ENCODE measurements at places on chromosomes 16 and 17. TPM values are rescaled to one million over a fixed set of nuclear protein-coding genes. Genes with fewer than 3 reads are reported as not detected.
A peak's percentile ranks its signal among the peaks of the same experiment; 100 is the strongest.

GRCh38 chr16:3401719-3402397, 843 bp downstream of the ZNF174 start:
- peak; percentile 10 for DNase-seq

GRCh38 chr17:44501866-44502375, 1.3 kb downstream of the GPATCH8 start:
- DNase-seq: no peak

GRCh38 chr16:4321286-4322120, 5.6 kb downstream of the GLIS2 start:
- DNase-seq: no peak

GRCh38 chr17:57999496-58000017, 7.5 kb downstream of the SRSF1 start:
- DNase-seq: peak; percentile 68

The CACNG4 gene
- 34.8 TPM for total RNA-seq

DNA sequence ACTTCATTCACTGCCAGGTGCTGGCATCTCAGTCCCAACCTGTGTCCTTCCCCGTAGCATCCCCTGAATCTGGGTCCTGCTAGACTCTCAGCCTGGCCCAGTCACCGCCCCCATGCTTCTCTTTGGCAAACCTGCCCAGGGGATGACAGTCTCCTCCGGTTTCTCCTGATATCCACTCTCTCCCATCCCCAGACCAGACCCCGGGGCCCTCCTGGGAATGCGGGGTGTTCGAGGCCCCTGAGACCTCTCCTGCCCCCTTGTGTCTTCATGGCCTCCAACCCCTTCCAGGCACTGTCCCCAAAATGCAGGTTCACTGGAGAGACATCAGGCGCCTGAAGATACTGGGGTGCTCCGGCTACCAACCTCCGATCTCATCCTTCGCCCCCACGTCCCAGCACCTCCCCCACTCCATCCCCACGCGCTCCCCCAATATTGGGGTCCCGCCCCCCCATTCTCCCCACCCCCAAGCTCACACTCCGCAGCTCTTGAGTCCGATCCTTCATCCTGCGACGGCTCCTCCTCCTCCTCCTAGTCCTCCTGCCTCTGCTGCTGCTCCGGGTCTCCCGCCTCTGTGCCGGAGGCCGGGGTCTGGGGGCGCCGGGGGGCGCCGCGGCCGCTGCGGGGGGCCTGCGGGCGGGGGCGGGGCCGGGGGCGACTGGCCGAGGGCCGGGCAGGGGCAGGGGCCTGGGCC, 399 bp downstream of the STX1B start:
- no peak for DNase-seq

GRCh38 chr17:15432807-15433611, 34.4 kb downstream of the CDRT4 start:
- peak; percentile 71 for DNase-seq

DNA sequence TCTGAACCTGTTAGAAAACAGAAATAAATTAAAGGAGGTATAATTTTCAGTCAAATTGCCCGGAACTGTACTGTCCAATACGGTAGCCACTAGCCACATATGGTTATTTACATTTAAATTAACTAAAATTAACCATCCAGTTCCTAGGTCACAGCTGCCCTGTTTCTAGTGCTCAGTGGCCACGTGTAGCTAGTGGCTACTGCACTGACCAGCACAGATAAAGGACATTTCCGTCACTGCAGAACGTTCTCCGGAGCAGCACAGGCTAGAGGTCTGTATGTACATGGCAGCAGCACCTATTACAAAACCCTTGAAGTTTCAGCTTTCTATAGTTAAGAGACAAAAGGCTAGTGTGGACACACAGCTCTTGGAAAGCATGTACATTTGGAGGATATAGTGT, 33.7 kb downstream of the CPSF4L start:
- no peak for DNase-seq

- peak; percentile 75 for DNase-seq
These were observed 26.7 kb downstream of the SRCIN1 start for GRCh38 chr17:38579083-38579480.

Data from cerebellum (tissue), 4 donors.